ENCODE measurements at places on chromosomes 12 and 14.

- no peak for DNase-seq
These were observed 5.0 kb upstream of the E2F7 start for GRCh38 chr12:77070382-77070781.

GRCh38 chr14:79475887-79476532 is 735.3 kb downstream of the DIO2 start:
- no peak for DNase-seq

GRCh38 chr12:102481705-102482425 is 1.5 kb upstream of the IGF1 start:
- DNase-seq, result no peak

DNA sequence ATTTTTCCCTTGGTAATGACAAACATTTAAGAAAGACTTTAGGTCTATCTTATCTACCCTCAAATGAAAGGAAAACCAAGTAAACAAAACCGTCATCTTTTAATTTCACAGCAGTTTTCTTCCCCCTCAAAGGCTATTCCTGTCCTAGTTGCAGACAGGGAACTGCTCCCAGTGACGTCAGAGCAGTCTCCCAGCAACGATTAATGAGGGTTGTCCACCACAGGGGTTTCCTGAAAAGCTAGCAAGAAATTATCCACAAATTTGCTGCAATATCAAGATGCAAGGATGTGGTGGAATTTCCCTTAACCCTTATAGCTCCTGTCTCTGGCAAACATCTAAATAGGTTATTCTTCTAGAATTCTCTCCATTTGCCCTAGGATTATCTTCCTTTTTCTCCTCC is 89.1 kb upstream of the STAC3 start:
- DNase-seq, result peak; percentile 12

- no peak for DNase-seq
These were observed 60.7 kb downstream of the VCPKMT start for GRCh38 chr14:50055461-50056228.

DNA sequence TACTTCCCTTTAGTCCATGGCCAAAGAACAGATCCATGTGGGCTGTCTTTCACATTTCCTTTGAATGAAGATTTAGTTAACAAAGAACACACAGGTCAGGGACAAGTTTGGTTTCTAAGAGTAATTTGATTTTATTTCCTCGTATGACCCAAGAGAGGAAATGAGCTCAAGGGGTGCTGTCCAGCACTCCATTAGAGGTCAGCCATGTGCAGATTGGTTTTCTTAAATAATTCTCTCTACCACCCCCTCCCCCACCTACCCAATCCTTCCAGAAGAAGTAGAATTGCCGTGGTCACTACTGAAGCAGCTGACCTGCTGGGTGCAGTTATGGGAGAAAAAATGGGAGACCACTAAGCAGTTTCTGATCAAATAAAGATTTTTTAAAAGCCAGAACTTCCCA is 13.9 kb upstream of the OAS1 start:
- DNase-seq, result no peak

DNA sequence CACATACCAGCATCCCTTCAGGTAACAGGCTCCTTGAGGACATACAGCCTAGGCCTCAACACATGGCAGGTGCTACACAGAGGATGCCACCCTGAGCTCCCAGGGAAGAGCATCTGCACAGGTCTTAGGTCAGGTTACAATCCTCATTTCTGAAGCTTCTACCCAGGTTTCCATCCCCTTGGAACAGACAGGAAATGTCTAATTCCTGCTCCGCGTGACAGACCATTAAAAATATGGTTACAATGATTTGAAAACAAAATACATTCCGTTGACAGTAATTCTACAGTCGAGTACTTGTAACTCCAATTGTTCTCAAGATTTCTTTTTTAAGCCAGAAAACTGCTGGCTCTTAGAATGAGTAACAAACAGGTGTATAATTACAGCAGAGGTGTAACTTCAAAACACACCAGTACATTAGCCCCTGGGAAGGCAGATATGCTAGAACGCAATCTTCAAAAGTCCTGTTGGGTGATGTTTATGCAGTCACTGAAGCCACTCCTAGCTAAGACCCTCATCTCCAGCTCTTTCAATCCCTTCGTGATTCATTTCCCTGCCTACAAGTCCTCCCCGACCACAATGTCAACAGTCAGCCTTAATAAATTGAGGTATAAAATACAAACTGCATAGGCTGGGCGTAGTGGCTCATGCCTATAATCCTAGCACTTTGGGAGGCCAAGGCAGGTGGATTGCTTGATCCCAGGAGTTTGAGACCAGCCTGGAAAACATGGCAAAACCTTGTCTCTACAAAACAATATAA is 11.6 kb downstream of the SETD3 start:
- peak; percentile 40 for DNase-seq

DNA sequence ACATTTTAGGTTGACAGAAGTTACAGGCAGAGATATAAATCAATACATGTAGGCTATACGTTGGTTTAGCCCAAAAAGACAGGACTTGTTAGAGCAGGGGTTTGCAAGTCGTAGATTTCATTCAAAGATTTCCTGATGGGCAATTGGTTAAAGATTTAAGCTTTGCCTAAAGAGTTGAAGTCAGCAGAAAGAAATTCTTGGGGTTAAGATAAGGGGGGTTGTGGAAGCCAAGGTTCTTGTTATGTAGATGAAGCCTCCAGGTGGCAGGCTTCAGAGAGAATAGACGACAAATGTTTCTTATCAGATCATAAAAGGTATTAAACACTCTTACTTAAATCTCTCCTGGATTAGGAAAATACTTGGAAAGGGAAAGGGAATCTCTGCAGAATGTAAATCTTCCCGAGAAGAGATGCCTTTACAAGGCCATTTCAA is 510.8 kb downstream of the TMTC2 start:
- no peak for DNase-seq

DNA sequence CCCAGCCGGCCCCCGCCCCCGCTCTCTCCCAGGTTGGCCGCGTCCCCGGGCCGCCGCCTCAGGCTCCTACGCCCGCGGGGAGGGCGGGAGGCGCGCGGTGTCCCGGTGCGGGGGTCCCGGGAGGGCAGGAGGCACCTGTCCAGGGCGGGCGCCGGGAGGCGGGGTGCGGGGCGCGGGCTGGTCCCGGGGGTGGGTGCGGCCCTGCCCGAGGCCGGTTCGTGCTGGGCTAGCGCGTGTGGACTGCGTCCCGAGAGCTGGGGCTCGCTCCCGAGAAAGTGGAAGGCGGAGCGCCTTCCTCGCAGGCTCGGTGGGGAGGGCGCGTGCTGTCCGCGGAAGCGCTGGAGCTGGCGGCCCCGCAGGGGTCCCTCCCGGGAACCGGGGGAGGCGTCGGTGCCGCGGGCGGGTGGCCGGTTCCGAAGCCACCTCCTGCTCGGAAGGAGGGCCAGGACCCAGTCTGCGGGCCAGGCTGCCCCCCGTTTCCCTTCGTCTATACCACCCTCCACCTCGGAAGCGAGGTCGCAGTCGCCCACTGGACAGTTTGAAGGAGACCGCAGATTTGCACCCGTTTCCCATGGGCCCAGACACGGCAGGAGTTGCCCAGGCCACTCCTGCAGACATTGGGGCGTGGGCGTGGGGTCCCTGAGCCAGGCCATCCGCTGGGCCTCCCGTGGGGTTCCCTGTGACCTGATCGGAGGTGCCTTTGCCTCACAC is 636 bp downstream of the ZFYVE21 start:
- peak; percentile 45 for DNase-seq

DNA sequence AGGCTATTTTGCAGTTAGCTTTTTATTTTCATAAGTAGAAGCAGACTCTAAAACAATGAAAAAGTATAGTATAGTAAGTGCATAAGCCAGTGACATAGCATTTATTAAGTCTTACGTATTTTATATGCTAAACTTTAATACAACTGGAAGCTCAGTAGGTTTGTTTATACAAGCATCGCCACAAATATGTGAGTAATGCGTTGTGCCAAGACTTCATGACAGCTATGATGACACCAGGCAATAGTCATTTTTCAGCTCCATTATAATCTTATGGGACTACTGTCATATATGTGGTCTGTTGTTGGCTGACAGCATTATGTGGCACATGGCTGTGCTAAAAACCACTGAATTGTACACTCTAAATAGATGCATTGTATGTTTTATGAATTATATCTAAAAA is 40.3 kb downstream of the SLC38A2 start:
- DNase-seq, result peak; percentile 90

GRCh38 chr12:55624056-55624455 is 12.6 kb upstream of the OR10P1 start:
- peak; percentile 21 for DNase-seq

DNA sequence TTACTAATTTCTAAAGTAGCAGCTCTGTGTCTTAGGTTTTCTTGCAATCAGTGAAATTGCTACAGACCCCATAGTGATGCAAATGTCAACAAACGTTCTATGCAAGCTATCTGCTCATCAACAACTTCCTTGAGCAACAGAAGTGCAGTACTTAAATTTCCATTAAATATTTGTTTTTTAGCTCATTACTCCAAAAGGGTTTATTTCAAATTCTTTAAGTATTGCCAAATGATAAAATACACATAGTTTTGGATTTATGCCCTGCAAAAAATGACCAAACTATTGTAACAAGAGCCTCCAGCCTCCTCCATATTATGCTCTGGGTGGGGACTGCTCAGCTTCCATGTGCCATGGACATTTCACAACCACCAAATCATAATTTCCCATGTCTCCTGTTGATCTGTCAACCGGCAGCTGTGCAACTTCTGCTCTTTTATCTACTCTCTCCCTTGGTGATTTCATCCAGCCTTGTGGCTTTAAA is 4.4 kb downstream of the BDKRB1 start:
- DNase-seq, result no peak

GRCh38 chr14:97977651-97978261 is 1180.6 kb downstream of the VRK1 start:
- no peak for DNase-seq

GRCh38 chr14:75182821-75183220 is 6.4 kb upstream of the TMED10 start:
- peak; percentile 33 for DNase-seq

DNA sequence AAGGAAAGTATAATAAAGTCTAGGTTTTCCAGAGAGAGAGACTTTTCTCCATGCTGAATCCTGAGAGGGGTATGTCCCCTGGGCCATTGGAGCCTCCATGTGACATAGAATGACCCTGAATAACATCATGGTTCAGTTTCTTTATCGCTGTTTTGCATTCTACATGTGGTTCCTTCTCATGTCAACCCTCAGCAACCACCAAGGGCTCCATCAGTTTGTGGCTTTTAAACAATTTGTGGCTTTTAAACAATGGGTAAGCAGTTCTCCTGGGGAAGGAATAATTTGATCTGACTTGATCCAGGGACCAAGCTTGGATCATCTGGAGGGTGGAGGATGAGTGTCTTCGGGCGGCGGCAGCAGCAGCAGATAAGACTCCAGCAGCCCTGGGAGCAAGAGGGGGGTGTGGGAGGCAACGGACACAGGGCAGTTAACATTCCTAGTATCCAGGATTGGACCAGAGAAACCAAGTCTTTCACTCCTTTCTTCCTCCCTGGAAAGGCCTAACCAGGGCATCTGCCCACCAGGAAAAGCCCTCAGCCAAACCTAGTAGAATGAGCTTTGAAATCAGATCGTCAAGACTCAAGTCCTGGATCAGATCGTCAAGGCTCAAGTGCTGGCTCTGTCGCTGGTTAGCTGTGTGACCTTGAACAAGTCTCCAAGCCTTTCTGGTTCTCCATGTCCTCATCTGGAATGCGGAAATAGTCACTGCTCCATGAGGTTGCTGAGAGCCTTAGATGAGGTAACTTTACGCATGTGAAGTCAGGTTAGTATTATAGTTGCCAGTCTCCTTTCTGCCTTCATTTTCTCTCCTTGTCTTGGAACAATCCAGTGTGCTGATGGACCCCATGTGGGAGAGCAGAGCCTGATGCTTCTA is 27.8 kb upstream of the FAM222A start:
- no peak for DNase-seq

- DNase-seq, result peak; percentile 55
These were observed 11.4 kb downstream of the GPR19 start for GRCh38 chr12:12684375-12685106.

DNA sequence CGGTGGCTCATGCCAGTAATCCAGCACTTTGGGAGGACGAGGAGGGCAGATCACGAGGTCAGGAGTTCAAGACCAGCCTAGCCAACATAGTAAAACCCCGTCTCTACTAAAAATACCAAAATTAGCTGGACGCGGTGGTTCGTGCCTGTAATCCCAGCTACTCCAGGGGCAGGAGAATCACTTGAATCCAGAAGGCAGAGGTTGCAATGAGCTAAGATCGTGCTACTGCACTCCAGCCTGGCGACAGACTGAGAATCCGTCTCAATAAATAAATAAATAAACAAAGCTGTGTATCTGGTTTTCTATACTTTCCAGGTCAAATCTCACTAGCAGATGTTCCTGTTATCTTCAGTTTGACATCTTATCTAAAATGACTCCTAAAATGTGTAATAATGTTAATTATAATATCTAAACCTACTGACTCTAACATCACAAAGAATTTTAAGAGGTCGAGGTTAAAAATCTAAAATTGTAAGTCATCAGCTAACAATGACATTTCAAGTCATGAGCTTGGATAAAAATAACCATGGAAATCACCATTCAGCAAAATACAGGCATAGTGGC is 2.4 kb upstream of the SRP54 start:
- DNase-seq, result no peak

DNA sequence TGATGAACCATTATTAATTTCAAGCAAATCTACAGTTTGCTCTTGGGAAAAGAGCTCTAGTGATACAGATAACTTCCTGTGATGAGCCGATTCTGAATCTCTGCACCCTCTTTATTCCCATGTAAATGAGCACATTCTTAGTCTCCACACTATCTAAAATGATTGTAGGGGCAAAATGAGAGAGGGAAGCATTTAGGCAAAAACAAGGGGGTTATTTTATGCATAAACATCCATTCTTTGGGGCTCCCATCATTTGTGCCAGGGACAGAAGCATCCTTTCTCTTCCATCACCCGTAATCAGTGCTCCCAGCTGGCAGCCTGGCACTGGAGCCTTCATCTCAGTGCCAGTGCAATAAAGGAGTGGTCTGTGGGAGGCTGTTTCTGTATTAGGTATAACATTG is 1.7 kb upstream of the GPD1 start:
- no peak for DNase-seq

DNA sequence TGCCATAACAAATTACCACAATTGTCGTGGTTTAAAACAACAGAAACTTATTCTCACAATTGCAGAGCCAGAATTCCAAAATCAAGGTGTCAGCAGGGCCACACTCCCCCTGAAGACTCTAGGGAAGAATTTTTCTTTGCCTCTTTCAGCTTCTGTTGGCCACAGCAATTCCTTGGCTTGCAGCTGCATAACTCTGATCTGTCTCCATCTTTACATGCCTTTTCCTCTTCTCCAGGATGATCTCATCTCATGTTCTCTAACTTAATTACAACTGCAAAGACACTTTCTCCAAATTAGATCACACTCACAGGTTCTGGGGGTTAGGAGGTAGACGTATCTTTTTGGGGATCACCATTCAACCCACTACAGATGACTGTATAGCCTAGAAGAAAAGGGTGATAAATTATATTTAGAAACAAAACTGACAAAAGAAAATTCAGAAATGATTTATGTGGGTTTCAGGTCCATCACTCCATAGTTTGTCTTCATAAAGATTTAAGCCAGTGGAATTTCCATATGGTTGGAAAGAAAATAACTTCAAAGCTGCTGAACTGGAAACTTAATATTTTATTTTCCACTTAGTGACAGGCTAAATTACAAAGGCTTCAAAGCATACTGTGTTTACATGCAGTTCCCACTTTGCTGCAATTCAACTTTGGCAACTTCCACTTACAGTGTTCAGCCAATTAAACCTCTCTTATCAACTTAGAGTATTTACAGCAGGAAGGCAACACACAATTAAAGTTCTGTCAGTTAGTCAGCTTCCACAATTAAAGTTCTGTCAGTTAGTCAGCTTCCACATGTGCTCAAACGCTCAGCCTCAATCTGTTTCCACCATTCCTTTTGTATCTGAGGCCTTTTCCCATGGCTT is 213.3 kb downstream of the EPS8 start:
- no peak for DNase-seq
